HL-60 (cell line): ENCODE measurements at places on chromosomes 5 and 9.

GRCh38 chr5:77218263-77218662, 7.8 kb downstream of the PDE8B start:
- DNase-seq: no peak

DNA sequence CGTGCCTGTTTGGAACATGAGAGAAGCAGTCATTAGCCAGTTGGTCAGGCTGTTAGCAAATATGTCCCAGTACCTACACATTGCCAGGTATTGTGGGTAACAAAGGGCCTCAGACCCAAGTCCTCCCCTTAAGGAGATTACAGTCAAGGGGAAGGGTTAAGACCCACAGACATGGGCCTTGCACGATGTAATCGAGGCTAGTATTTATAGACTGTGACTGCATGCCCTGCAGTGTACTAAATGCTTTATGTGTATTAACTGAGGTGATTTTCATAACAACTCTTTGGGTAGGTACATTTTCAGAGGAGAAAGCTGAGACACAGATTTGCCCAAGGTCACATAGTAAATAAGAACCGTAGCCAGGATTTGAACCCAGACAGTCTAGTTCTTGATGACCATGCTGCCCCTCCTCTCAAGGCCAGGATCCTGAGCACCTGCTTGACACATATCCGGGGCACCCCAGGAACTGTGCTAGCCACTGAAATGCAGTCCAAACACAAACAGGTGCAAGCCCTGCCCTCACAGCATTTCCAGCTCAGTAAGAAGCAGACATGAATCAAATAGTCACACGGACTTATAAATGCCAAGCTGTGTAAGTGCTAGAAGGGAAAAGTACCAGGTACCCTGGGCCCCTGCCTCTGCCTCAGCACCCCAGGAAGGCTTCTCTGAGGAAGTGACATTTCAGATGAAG, 32.0 kb upstream of the GRPEL2 start:
- DNase-seq: no peak

- peak; percentile 24 for DNase-seq
These were observed 265.8 kb downstream of the MLLT3 start for GRCh38 chr9:20356403-20357036.

- DNase-seq: no peak
These were observed 353.1 kb upstream of the IRX2 start for GRCh38 chr5:3104429-3105060.

- no peak for DNase-seq
These were observed 81.4 kb downstream of the GABBR2 start for GRCh38 chr9:98627296-98627695.

- no peak for DNase-seq
These were observed 27.3 kb downstream of the SCGB3A1 start for GRCh38 chr5:180563994-180564393.

DNA sequence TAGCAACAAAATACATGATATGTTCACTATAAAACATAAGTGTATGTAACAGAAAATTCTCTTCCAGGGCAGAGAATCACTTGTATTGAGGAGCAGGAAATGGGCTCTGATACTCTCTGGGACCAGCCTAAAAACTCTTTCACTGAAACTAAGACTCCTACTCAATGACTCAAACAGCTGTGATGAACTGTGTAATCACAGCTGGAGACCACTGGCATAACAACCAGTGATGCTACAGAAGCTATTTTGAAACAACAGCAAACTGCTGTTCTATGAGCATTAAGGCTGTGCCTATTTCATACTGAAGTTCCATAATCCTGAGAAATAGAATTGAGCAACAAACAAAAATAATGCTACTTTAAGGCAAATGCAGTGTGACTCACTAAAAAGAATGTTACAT, 594.0 kb downstream of the HINT1 start:
- DNase-seq: no peak

GRCh38 chr9:133255371-133256135, 19.4 kb downstream of the ABO start:
- no peak for DNase-seq

DNA sequence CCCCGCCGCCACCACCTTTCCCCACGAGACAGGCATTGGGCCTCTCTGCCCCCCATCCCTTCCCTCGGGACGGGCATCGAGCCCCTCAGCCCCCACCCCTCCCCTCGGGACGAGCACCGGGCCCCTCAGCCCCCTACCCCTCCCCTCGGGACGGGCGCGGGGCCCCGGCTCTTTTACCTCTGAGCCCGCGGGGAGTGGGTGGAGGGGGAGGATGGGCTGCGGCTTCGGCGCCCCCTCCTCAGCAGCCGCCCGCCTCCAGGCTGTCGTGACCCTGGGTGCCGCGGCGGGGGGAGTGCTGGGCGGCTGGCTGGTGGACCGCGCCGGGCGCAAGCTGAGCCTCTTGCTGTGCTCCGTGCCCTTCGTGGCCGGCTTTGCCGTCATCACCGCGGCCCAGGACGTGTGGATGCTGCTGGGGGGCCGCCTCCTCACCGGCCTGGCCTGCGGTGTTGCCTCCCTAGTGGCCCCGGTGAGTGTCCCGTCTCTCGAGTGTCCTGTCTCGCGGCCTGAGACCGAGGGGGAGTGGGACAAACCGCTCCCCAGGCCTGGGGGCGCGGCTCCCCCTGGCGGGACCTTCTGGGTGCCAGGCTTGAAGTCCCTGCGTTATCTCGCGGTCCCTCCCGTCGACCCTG, 791 bp downstream of the SLC2A8 start:
- DNase-seq: no peak

DNA sequence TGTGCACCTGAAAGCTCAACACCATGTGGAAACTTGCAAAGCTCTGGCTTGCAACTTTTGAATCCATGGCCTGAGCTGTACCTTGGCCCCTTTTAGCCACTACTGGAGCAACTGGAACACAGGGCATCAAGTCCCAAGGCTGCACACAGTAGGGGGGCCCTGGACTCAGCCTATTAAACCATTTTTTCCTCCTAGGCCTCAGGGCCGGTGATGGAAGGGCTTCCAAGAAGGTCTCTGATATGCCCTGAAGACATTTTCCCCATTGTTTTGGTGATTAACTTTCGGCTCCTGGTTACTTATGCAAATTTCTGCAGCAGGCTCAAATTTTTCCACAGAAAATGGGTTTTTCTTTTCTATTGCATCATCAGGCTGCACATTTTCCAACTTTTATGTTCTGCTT, 22.7 kb upstream of the PRLR start:
- no peak for DNase-seq

- DNase-seq: no peak
These were observed 24.7 kb upstream of the RXRA start for GRCh38 chr9:134301387-134302129.

GRCh38 chr9:97425973-97426336, 14.1 kb downstream of the TDRD7 start:
- DNase-seq: no peak

GRCh38 chr5:171264843-171265242, 44.2 kb upstream of the TLX3 start:
- DNase-seq: no peak

DNA sequence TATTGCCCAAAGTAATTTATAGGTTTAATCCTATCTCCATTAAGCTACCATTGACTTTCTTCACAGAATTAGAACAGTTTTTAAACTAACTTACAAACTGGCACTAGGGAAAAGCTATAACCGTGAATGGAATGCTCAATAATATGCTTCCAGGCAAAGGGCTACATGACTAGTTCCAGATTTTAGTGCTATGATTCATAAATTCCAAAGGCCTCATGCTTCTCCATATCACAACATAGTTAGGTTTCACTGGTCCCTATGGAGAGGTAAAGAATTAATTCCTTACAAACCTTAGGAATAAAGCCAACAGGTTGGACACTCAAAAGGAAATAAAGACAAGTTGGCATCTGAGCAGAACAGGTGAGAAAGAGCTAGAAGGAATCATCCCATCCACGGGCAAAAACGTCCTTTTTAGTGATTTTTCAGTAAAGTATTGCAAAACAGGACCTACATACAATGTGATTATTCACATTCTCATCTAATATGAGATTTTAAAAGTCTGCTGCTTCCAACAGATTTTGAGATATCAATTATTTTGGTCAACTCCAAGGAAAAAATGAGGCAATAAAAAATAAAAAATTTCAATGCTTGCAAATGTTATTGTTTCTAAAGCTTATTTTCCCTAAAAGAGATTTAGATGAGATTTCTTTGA, 97.0 kb upstream of the TARS1 start:
- no peak for DNase-seq

GRCh38 chr5:67165526-67166459, 30.8 kb downstream of the CD180 start:
- DNase-seq: peak; percentile 70

- no peak for DNase-seq
These were observed 57.3 kb upstream of the LRRC70 start for GRCh38 chr5:62521319-62521718.

DNA sequence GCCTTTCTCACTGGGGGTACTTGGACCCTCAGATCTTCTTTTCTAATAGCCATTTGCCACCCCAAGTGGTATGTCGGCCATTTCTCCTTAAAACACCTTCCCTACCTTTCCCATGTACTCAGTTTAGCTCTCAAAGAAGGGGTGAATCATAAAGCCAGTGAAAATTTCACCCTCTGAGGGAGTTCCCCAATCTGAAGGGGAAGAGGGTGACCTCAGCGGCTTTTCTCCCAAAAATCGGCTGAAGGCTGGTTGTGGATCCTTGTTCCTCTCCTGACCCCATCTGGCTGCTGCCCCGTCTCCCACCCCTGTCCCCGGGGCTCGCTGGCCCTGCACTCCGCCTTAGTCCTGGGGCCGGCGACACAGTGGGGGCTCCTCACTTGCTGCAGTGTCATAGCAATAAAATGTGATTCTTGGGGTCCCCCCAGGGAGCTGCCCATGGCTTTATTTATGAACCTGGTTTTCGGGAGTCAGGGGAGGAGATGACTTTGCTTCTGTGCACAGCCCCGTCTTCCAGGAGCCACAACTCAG, 17.3 kb upstream of the LTC4S start:
- no peak for DNase-seq

GRCh38 chr5:2093859-2094615, 211.3 kb upstream of the IRX4 start:
- DNase-seq: no peak

- no peak for DNase-seq
These were observed 273.1 kb downstream of the ARHGEF28 start for GRCh38 chr5:73899055-73899454.

- no peak for DNase-seq
These were observed 17.0 kb downstream of the IARS1 start for GRCh38 chr9:92276331-92277032.

DNA sequence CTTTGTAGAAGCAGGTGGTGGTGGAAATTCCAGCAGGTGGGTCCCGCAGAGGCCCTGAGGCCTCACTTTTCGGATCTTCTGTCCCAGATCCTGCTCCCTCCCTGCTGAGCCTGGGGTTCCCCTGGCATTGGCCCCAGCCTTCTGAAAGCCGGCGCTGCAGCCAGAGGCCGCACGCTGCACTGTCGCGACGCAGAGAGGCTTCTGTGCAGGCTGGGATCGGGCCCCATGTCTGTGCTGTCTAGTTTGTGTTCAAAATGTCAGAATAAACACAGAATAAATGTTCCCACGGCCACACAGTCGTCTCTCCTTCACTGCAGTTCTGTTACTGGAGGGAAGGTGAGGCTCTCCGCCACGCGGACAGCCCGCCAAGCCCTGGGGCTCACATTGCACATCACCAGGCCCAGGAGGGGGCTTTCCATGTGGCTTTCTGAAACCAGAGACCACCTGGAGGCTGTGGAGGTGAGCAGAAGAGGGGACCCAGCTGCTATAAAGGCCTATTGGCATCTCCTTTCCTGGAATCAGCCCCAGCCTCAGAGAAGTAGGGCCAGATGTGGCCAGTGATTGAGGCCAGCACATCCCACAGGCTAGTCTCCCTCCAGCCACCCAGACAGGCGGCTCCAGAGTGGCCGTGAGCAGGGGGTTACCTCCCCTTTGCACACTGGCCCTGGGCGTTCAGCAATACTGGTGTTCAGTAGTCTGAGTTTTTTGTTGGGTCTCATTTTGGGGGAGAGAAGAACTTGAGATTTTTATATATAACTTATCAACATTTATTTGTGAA, 46.5 kb downstream of the USP20 start:
- DNase-seq: no peak

GRCh38 chr5:39235648-39236047, 16.3 kb upstream of the FYB1 start:
- DNase-seq: peak; percentile 50

DNA sequence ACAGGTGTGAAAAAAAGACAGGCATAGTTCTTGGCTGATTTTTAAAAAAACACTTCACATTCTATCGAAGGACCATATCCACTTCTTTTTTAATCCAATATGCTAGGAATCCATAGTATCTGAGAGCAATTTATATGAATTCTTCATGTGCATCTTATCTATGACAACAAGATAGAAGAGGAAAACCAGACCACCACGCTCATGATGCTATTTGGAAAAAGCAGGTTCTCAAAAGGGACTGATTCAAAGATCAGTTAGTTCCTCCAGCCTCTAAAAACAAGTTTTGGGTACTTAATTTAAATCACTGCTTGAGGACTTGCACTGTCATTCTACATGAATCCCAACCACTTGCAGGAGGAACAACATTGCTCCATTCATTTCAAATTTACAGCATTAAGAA, 6.3 kb downstream of the MEF2C start:
- DNase-seq: no peak

DNA sequence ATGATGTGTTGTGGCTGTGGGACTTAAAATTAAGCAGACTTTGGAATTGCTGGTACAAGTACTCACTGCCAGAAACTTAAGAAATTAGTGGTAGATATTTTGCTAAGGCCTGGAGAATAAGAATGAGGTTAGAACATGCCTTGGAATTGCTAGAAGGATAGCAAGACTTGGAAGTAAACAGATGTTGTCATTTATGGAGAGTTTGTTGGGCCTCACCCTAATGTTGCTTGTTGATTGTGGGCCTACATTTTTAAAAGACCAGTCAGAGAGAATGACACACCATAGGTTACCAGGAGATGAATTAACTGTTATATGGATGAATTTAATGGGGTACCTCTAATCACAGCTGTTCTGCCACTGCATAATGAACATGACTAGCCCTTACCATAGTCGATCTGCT, 120.1 kb upstream of the GAS1 start:
- no peak for DNase-seq

- DNase-seq: peak; percentile 56
These were observed 4.0 kb upstream of the MYORG start for GRCh38 chr9:34380511-34381315.

GRCh38 chr5:98827161-98827560, 53.7 kb downstream of the RGMB start:
- DNase-seq: no peak

GRCh38 chr9:88991066-88992034, at the start of gene S1PR3:
Gene S1PR3 (plus strand): TSS chr9:88991468. CDS start chr9:89001201, 9,733 bp downstream.
- peak; percentile 50 for DNase-seq

DNA sequence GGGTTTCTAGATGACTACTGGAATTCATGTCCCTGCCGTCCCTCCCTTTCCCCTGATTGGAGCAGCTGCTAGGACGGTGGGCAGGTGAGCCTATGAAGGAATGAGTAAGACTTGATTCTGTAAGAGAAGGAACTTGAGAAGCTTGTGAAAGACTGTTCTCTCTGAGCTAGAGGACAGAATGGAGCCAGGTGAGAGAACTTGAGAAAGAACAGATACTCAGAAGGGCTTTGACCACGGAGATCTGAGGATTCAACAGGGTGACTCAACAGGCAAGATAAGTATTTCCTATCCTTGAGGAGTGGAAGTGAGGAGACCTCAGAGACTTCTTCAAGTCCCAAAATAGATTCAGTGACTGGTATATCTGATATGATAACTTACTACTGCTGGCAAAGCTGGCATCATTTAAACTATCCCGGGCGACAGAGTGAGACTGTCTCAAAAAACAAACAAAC, 41.9 kb downstream of the HSDL2 start:
- DNase-seq: no peak
